ENCODE measurements at places on chromosomes 5 and 9.

DNA sequence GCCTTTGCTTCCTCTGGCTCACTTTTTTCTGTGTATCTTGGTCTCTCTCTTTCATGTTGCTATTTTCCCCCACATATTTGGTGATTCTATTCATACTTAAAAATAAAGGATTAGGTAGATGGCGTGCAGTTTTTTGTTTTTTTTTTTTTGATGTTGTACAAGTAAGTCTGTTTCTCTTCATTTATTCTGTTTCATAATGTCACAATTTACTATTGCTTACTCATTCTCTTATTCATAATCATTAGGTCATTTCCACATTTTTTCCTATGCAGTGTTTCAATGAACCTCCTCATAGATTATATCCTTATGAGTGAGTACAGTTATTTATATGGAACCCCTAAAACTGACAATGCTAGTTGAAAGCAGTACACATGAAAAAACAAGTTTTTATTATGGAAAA lies 136.3 kb downstream of the APBA1 start:
- peaks cover 2% of the 10 kb centered on the region for H3K27me3 ChIP-seq
- no peak overlapping the region for H3K27ac ChIP-seq
- no peaks in the 10 kb centered on the region for H3K36me3 ChIP-seq
- H3K4me3 ChIP-seq: no peak overlapping the region
- DNase-seq: no peak
- no peaks in the 10 kb centered on the region for H3K4me1 ChIP-seq

GRCh38 chr5:1001406-1002270 lies 7.0 kb upstream of the NKD2 start:
- peaks cover 35% of the 10 kb centered on the region for H3K4me1 ChIP-seq
- no peak overlapping the region for H3K27ac ChIP-seq
- H3K27me3 ChIP-seq: no peaks in the 10 kb centered on the region
- DNase-seq: no peak
- H3K4me3 ChIP-seq: no peak overlapping the region
- no peaks in the 10 kb centered on the region for H3K36me3 ChIP-seq

GRCh38 chr9:792331-793260 lies 48.9 kb upstream of the DMRT1 start:
- no peak overlapping the region for H3K27ac ChIP-seq
- no peak for DNase-seq
- no peaks in the 10 kb centered on the region for H3K4me1 ChIP-seq
- no peaks in the 10 kb centered on the region for H3K27me3 ChIP-seq
- H3K4me3 ChIP-seq: no peak overlapping the region

DNA sequence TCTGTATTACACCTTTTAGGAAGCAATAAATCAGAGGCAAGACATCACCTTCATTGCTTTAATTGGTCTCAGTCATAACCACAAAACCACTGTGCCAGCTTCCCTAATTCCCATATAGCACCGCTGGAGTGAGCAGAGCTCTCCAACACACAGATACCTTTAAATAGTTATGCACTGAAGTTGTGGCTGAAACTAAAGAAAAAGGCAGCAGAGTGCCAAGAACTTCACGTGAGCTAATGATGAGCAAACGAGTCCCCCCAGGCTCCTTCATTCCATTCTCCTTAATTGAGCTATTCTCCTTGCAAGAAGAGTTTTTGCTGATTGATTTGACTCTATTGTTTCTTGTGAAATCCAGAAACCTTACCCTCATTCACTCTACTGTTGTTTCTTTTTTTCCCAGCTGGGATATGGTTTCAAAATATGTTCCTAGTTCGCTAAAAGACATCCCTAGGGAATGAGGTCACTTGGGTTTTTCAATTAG lies 501.5 kb downstream of the SPATA31D1 start:
- H3K4me3 ChIP-seq: no peak overlapping the region
- DNase-seq: no peak
- no peaks in the 10 kb centered on the region for H3K27me3 ChIP-seq

GRCh38 chr5:150224483-150225027 lies 34.7 kb downstream of the SLC6A7 start:
- no peak overlapping the region for H3K27ac ChIP-seq
- no peak for DNase-seq
- no peaks in the 10 kb centered on the region for H3K27me3 ChIP-seq
- no peak overlapping the region for H3K4me3 ChIP-seq
- no peaks in the 10 kb centered on the region for H3K36me3 ChIP-seq

DNA sequence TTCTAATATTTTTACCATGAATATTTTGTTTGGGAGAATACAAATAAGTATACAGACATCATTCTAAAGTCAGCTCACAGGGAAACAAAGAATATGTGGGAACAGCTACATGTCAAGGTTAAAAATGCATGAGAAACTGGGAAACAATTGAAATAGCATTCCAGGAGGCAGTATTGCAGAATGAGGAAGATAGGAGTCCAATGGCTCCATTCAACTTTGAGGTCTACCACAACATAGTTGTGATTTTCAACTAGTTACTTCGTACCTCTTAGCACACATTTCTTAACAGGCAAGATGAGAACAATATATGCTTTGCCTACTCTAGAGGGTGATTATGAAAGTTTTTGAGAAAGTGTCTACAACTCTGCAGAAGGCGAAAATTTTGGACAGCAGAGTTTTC lies 35.2 kb upstream of the CAST start:
- DNase-seq: no peak
- no peaks in the 10 kb centered on the region for H3K4me1 ChIP-seq
- no peaks in the 10 kb centered on the region for H3K27me3 ChIP-seq
- H3K27ac ChIP-seq: no peak overlapping the region

Data from T-cell (primary cell).